ENCODE measurements at places on chromosomes 2 and 18. TPM values are rescaled to one million over a fixed set of nuclear protein-coding genes. Genes with fewer than 3 reads are reported as not detected.

Gene CARF
- total RNA-seq, result 4.5 TPM

Gene HOXD4
- total RNA-seq, result 1.2 TPM

Gene CPLX4
- not detected for total RNA-seq

Gene ALPG
- not detected for total RNA-seq

Gene DOCK10
- 3.2 TPM for total RNA-seq

Gene DNMT3A
- 26.2 TPM for total RNA-seq

Gene KIF5C
- total RNA-seq, result 1.1 TPM

Gene MORN2
- 18.9 TPM for total RNA-seq

Gene COLEC11
- total RNA-seq, result not detected

Gene ERBB4
- 7.5 TPM for total RNA-seq

Gene PLGLB1
- 2.2 TPM for total RNA-seq

Gene ANKRD29
- 2.1 TPM for total RNA-seq

Gene DARS1
- total RNA-seq, result 64.9 TPM

Gene CENPA
- not detected for total RNA-seq

Gene TDRD15
- total RNA-seq, result not detected

Gene DPYSL5
- not detected for total RNA-seq

Gene PLB1
- total RNA-seq, result 4.9 TPM

Gene CROCC2
- not detected for total RNA-seq

Gene CLEC4F
- not detected for total RNA-seq

Gene CIB4
- not detected for total RNA-seq

Gene PPP3R1
- 47.7 TPM for total RNA-seq

Gene TRIM43
- total RNA-seq, result not detected

Gene WNT6
- total RNA-seq, result 0.12 TPM

Gene TUBA4B
- total RNA-seq, result not detected

Gene CCDC85A
- 1.8 TPM for total RNA-seq

Gene FAP
- total RNA-seq, result 2.2 TPM

Gene ZNF385B
- 21.5 TPM for total RNA-seq

Gene UGT1A10
- not detected for total RNA-seq

Gene TPO
- 2.6 TPM for total RNA-seq

Gene SIGLEC15
- total RNA-seq, result not detected

Data from psoas muscle (tissue), 8 donors.